PC-9 (cell line): ENCODE measurements at places on chromosomes 4 and X.

DNA sequence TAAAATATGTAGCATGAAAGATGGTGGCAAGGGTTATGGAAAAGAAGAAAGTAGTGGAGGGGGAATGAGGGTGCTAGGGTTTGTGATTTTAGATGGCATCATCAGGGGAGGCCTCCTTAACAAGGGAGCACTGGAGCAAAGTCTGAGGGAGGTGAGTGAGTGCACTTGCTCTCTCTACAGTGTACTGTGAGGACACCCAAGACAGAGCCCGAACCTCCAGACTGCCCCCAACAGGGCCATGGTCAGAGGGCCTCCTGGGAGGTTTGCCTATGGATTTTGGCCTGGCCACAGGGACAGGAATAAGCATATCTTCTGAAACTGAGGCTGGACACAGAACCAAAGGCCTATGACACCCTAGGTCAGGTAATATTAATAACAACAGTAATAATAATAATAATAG lies 21.4 kb upstream of the PJA1 start:
- no peak for DNase-seq

DNA sequence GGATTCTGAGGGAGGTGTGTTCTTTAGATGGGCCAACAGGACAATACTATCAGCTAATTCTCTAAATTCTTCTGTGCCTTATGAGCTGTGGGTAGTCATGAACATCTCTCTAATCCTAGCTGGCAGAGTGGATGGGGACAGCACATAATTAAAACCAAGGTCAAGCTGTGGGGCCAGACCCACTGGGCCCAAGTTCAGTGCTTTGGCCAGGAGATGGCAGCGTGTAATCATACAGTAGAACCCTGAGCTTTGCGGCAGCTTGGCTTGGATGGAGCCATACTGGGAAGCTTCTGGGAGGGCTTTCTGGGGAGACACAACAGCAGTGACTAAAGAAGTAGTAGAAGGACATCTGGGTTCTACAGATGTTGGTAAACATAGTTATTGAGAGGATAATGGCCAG lies 140.3 kb upstream of the CXCL13 start:
- no peak for DNase-seq

DNA sequence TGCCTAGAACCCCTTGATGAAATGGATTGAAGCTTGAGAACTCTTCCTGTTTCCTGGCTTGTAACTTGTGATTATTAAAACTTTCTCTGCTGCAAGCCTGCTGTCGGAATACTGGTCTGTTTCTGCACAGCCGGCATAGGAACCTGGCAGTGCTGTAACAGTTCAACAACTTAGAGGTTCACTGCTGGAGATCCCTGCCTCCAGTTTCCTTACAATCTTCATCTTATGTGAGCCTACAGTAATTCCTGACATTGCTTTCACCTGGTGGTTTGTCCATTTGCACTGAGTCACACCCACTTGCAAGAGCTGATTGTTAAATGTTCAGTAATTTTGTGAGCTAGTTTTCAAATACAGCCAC lies 1.3 kb upstream of the SEPSECS start:
- DNase-seq = peak; percentile 1

- no peak for DNase-seq
These were observed 201.1 kb downstream of the AFAP1 start for GRCh38 chr4:7738458-7739076.

DNA sequence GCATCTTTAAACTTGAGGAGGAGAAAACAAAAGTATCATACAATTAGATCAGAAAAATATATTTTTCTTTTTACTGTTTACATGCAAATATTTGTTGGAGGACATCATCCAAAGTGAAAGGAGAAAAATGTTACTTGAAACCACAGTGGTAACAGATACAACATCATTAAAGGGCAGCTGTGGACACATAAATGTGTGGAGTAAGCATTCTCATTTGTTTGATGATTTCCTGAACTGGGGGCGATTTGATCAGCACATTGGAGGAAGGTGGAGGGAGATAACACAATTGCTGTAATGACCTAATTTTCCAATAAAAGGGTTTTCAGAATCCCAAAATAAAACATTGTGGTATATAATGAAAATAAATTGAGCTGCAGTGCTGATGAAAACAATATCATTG lies 314.5 kb upstream of the HS3ST1 start:
- no peak for DNase-seq

GRCh38 chr4:76533314-76533713 lies 98.3 kb downstream of the SHROOM3 start:
- no peak for DNase-seq

DNA sequence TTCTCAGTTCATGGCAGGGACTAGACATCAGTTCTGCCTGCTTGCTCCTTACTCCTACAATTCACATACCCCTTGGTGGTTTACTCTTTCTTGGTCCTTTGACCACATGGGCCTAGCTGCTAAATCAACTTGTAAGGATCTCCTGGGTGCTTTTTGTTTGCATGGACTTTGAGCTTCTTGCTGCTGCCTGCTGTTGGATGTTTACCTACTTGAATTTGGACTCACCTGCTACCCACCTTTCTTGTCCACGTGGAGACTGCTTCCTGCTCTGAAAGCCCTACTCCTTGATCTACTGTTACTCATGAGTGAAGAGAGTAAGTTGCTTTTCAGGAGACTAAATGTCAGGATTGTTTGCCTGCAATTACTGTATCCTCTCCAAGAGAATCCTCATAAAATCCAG lies 15.2 kb upstream of the ARHGAP24 start:
- no peak for DNase-seq

DNA sequence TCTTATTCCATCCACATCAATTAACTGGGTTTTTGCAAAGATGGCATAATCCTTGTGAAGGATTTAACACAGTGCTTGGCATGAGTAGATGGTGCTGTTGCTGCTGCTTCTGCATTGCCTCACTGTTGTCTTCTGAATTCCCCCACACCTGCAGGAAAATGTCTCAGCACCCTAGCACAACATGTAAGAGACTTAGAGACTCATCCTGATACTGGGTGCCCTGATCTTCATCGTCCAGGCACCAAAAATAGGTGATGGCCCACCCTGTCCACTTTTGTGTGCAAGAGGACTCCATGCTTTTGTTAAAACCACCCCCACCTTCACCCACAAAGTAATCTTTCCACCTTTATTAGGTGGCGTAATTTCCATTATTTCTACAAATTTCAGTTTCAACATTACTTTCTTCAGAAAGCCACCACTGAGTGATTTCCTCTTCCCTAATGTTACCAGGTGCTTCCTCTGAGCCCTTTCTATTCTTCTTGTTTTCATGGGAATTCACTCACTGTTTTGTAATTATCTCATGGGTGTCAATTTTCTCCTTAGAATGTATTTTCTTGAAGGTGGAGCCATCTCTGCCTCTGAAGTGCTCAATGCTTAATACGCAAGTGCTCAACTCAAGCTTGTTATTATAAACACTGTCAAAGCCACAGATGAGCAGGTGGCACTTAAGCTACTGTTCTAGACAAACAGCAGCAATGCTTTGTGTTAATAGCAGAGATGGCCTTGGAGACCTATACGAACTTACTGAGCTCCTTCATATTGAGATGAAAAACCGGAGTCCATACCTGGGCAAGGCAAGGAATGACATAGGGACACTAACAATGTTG lies 89.5 kb downstream of the HS3ST1 start:
- DNase-seq = no peak
